ENCODE measurements at places on chromosomes 3 and 15.

- no peak for DNase-seq
These were observed 12.3 kb downstream of the ABTB1 start for GRCh38 chr3:127684871-127685707.

- DNase-seq, result no peak
These were observed 9.3 kb upstream of the SRP14 start for GRCh38 chr15:40048211-40048792.

DNA sequence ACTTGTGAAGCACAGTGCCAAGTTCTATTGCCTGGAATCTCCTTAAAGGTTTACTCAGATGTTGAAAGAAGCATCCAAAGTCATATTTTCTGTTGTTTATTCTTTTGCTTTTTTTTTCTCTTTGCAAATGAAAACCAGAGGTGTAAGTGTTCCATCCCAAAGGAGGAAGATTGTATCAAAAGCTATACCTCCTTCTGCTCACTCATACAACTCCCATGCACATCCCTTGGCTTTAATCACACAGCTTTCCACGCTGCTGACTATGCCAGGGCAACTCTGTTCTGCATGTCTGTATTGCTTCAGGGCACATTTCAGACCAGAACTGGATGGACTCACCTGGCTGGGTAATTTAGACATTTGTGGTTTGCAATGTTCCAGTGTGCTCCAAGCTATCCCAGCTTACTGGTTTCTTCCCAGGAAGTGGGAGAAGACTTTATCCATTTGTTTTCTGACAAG lies 399.6 kb upstream of the TBL1XR1 start:
- peak; percentile 53 for DNase-seq

DNA sequence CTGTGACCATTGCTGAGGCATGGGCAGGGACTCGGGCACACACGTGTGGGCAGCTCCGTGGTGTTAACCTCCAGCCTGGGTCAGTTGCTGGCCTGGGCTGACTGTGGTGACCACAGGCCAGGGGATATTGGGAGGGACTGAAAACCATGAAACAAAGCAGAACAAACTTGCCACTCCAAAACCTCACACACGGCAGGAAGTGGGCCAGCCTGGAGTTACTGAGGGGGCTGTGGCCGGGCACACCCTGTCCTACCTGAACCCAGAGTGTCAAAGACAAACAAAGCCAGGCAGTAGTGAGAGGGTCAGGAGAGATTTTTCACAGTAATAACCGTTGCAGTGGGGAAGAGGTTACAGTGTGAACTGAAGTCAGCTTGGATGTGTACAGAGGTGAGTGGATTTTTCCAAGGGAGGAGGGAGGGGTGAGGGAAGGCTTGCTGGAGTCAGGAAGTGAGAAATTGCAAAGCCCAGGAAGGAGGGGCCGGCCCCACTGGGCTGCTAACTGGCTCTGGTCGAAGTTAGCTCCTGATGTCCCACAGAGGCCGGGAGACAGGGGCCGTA lies 40.0 kb upstream of the ATP10A start:
- no peak for DNase-seq

- peak; percentile 30 for DNase-seq
These were observed 5.0 kb upstream of the UBE2E1 start for GRCh38 chr3:23800731-23801130.
